GM18507 (cell line): ENCODE measurements at places on chromosomes 5 and 9.

DNA sequence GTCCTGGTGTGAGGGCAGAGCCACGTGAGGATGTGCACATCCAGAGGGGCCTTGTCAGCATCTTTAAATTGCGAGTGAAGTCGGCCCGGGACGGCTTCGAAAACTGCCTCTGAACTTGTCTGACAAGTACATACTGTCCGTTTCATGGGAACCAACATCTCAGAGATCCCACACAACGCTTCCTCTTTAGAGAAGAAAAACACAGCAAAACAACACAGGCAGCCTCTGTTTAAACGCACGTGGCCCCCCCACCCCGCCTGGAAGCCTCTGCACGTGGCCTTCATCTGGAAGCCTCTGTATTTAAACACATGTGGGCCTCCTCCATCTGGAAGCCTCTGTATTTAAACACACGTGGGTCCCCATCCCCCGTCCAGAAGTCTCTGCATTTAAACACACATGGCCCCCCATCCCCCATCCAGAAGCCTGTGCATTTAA, 29.2 kb downstream of the CEP72 start:
- no peak for DNase-seq

- DNase-seq = no peak
Observed at GRCh38 chr9:110327716-110328115, 9.9 kb downstream of the TXNDC8 start.

DNA sequence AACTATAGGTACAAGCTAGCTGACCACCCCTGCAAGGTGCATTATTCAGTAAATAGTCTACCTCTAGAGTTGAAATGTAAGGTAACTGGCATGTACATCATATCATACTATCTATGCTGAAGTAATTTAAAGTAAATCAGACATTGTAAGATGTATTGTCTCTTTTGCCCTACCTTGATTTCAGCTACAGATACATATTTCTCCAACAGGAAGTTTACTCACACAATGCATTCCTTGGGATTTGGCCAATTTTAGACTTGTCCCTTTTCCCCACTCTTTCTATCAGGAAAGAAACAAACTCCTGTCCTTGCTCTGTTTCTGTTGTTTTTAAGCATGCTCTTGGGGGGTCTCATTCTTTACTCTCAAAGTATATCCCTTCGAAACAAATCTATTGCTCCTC, 58.5 kb upstream of the TSLP start:
- no peak for DNase-seq

GRCh38 chr5:11564706-11565105, 339.5 kb downstream of the CTNND2 start:
- DNase-seq = no peak

GRCh38 chr5:106732624-106733023, 938.1 kb downstream of the EFNA5 start:
- DNase-seq = no peak

GRCh38 chr9:134517069-134517680, 124.4 kb upstream of the COL5A1 start:
- DNase-seq = no peak

- DNase-seq = no peak
Observed at GRCh38 chr5:100800562-100800961, 102.5 kb downstream of the ST8SIA4 start.

GRCh38 chr9:79660615-79661014, 88.8 kb downstream of the TLE4 start:
- DNase-seq = no peak

- no peak for DNase-seq
Observed at GRCh38 chr5:78009937-78010527, 233.9 kb upstream of the TBCA start.

DNA sequence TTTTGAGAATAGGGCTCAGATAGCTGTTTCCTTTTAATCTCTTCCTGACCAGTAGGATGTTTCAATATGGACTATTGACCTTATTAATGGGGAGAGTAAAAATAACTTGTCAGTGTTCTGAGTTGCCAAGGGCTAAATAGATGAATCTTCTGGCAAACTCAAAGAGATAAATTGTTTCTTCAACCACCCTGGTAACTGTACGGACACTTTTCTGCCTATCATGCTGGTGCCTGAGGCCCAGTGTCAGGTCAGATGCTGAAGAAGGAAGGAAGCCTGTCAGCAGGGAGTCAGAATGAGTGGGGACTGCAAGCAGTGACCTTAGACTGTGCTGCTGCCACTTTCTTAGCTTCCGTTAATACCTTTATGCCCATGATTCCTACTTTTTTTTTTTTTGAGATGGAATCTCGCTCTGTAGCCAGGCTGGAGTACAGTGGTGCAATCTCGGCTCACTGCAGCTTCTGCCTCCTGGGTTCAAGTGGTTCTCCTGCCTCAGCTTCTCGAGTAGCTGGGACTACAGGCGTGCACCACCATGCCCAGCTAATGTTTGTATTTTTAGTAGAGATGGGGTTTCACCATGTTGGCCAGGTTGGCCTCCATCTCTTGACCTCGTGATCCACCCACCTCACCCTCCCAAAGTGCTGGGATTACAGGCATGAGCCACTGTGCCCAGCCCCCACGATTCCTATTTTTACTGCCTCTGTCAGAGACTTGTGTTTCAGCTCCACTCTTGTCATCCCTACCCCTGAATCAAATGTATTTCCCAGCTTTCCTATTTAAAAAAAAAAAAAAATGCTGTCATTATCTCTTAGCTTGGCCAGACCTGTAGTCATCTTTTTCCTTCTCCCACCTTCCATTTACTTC, 33.7 kb downstream of the TGFBR1 start:
- DNase-seq = no peak
